Esophagus muscularis mucosa (tissue), 4 donors: ENCODE measurements at places on chromosomes 1 and 21. TPM values are rescaled to one million over a fixed set of nuclear protein-coding genes. Genes with fewer than 3 reads are reported as not detected.

AKT3 gene
- total RNA-seq, result 63.9 TPM

FAAH gene
- 6.8 TPM for total RNA-seq

FCGR3B gene
- total RNA-seq, result 0.17 TPM

TMEM200B gene
- total RNA-seq, result 20.0 TPM

LCE2A gene
- not detected for total RNA-seq

STIL gene
- 0.57 TPM for total RNA-seq

CFHR1 gene
- not detected for total RNA-seq

GPA33 gene
- not detected for total RNA-seq

LIX1L gene
- 33.2 TPM for total RNA-seq

HSPA13 gene
- total RNA-seq, result 15.0 TPM

NEGR1 gene
- total RNA-seq, result 58.8 TPM

NCF2 gene
- total RNA-seq, result 10.0 TPM
